ENCODE measurements at places on chromosomes 4 and X.
A peak's percentile ranks its signal among the peaks of the same experiment; 100 is the strongest.

GRCh38 chrX:154546354-154547244 lies at the start of gene G6PD:
TSS of gene G6PD (minus strand) at chrX:154546846. CDS start at chrX:154546155, 691 bp downstream.
- DNase-seq: peak; percentile 89

GRCh38 chrX:49276671-49277534 lies 7.3 kb downstream of the PPP1R3F start:
- peak; percentile 61 for DNase-seq

DNA sequence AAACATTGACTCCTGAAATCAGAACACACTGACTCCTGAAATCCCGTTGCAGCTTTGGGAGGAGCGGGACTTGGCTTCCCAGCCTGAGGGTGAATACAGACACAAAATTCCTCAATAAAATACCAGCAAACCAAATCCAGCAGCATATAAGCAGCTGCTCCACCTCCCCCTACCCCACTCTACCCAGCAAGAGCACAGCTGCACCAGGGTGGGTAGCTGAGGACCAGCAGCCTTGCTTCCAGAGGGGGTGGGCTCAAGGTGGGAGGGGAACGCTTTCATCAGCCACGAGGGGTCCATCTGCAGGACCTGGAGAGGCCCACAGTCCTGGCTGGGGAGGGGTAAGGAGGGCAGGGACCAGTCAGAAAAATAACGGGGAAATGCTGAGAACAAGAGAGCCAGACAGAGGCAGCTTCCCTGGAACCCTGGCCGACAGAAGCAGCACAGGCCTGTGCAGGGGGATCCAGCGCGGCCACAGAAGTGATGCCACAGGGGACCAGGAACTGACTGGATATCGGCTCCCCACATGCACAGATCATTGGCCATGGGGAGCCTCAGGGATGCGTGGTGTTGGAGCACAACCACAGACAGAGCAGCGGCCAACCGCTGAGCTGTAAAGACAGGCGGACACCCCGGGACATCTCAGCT lies 49.8 kb downstream of the FGFRL1 start:
- DNase-seq: no peak

DNA sequence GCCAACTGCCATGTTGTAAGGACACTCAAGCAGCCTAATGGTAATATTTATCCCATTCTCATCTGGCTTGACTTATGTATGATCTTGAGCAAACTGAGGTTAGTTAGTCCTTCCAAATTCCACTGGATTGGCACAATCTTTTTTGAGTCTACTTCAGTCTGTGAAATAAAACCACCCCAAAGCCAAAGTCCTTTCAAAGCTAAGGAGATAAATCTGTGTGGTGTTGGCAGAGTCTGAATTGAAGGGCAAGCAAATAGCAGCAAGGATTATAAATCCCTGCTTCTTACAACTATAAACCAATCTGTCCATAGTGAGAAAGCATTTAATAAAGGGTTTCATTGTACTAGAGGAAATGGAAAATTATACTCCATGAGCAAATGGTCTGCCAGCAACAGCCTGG lies 233.9 kb upstream of the GLRA2 start:
- no peak for DNase-seq

DNA sequence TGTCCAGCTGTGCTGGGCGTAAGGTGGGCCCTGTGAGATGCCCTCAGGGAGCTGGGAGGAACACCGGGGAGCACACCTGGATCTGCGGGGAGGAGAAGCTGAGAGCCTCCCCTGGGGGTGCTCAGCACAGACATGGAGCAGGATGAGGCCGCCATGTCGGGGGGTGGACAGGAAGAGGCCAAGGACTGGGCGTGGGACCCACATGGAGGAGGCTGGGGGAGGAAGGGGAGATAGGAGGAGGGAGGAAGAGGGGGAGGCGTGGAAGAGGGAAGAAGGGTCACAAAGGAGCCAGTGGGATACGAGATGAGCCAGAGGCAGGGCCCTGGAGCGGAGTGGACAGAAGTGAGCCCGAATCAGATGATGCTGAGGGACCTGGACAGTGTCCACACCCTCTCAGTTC lies 66.3 kb downstream of the ZFYVE28 start:
- DNase-seq: peak; percentile 44

DNA sequence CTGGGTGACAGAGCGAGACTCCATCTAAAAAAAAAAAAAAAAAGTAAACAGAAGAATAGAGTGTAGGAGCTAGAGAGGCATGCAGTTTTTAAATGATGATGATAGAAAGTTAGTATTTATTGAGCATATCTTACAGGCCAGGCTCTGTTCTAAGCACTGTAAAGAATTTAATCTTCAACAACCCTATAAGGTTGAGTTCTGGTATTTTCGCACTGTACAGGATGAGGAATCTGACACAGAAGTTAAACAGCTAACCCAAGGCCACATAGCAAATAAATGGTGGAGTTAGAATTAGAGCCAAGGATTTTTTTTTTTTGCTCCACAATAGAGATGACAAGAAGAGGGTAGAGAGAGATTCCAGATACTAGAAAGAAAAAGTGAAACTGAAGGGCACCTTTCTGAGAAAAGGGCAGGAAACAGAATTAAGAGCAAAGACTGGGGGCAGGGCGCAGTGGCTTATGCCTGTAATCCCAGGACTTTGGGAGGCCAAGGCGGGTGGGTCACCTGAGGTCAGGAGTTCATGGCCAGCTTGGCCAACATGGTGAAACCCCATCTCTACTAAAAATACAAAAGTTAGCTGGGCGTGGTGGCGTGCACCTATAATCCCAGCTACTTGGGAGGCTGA lies 56.1 kb downstream of the KLHL5 start:
- no peak for DNase-seq

DNA sequence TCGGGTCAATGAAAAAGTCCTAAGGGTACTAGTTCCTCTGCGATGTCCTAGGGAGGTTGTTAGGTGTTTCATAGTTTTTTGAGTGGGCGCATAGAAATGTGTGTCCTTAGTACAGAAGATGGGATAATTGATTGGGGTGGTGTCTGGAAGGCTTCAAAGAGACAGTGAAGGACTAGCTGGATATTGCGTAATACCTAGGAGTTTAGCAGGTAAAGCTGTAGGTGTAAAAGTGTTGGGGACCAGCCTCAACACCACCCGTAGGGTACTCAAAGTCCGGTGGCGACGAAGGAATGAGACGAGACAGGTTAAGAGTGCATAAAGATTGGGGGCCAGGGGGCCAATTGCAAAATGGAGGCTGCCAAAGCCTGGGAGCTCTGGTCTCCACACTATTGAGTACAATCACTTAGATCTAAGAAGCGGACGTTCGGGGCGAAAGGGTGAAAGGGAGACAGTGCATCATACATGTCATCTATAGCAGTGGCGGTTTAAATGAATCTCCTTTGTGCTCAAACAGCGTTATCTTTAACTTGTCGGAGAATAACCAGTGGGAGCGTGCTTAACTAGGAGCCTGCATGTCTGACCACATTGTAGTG lies 1.0 kb downstream of the TRMT44 start:
- no peak for DNase-seq

DNA sequence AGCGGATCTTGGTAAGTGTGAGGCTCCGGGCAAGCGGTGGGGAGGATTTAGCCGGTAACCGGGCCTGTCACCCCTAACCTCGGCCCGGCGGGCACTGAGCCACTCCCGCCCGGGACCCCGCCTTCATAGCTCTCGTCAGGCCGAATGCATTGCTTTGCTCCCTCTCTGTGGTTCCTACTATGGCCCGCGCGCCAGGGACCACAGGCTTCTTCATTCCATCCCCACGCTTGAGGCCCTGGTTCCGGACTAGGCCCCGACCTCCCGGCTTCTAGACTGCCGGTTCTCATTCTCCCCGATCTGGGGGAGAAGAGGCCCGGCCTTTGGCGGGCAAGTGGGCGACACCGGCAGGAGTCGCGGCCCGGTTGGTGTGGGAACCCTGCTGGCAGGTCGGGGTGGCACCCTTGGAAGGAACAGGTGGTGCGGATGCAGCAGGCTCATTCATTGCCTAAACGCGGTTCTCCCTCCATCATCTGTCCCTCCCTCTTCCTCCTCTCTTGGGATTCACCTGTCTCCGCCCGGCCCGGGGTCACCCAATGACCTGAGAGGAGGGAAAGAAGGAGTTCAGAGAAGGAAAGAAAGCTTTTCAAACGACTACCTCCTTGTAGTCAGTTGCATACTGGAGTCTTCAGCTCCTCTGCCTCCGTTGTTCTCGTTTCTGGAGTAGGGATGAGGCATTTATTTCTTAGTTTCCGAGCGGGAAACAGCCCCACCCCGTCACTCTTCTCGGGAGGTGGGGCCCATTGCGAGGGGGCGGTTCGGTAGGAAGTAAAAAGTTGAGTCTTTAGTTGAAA lies at the start of gene NDUFC1:
TSS of gene NDUFC1 (minus strand) at position 657 of the 791 bp plus-strand sequence. CDS start 6,679 bp downstream, outside the sequence.
- DNase-seq: peak; percentile 79

GRCh38 chr4:119229908-119230687 lies 17.6 kb downstream of the USP53 start:
- DNase-seq: no peak

- DNase-seq: no peak
Measured at GRCh38 chr4:23266401-23266800, 573.7 kb downstream of the GBA3 start.

- no peak for DNase-seq
Measured at GRCh38 chrX:71652405-71652804, 14.9 kb upstream of the LOC101059915 start.

DNA sequence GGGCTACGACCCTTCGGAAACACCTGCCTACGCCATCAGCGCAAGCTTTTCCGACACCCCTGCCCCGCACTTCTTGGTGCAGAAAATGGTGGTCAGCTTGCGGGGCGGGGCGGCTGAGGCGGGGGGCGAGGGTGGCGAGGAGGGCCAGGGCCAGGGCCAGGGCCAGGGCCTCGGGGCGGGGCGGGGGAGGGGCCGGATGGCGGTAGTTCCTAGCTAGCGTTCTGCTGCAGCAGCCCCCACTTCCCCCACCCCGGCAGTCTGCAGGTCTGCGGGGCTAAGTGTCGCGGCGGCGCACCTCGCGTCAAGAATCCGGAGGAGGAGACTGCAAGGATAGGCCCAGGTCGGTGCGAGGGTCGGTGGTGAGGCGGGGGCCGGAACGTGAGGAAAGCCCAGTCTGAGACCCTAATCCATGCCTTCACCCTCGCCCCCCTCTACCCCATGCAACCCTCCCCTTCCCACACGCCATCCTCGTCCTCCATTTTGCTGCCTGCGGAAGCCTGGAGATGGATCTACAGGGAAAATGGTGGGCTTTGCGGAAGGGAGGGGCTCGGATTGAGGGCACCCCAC lies 600 bp downstream of the BEX4 start:
- peak; percentile 58 for DNase-seq

- DNase-seq: no peak
Measured at GRCh38 chr4:169017971-169018370, 7.9 kb upstream of the CBR4 start.

All from activated CD8-positive, alpha-beta memory T cell treated with anti-CD3 and anti-CD28 coated beads, Interleukin-2, amount 50 U/mL, for 48 hours (primary cell).